ENCODE measurements at places on chromosomes 5 and 9.
A peak's percentile ranks its signal among the peaks of the same experiment; 100 is the strongest.

- DNase-seq: no peak
Observed at GRCh38 chr5:159257007-159257406, 6.1 kb upstream of the UBLCP1 start.

GRCh38 chr5:126395198-126395597, 28.0 kb upstream of the GRAMD2B start:
- DNase-seq: no peak

GRCh38 chr5:144191998-144192397, 21.3 kb downstream of the KCTD16 start:
- DNase-seq: peak; percentile 65

DNA sequence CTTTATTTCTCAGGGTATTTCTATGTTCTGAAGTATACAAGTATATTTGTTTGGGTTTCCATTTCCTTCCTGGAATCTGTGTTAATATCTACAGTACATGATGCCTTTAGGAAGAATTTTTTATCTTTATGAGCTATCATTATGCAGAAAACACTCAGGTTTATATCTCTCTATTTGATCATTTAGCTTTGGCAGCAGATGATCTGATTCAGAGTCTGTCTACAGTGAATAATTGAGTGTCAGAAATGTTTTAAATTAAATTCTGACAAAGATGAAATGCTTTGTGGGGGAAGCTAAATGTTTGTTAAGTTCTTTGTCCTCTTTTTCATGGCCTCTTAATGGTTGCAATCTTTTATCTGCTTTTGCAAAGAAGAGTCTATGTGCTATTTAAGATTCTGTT, 2141.0 kb upstream of the ACO1 start:
- DNase-seq: no peak

- peak; percentile 12 for DNase-seq
Observed at GRCh38 chr5:6291961-6292360, 86.4 kb downstream of the MED10 start.

- DNase-seq: no peak
Observed at GRCh38 chr5:82513738-82514137, 235.6 kb upstream of the RPS23 start.

- DNase-seq: no peak
Observed at GRCh38 chr9:124733964-124734740, 37.0 kb downstream of the NR6A1 start.

DNA sequence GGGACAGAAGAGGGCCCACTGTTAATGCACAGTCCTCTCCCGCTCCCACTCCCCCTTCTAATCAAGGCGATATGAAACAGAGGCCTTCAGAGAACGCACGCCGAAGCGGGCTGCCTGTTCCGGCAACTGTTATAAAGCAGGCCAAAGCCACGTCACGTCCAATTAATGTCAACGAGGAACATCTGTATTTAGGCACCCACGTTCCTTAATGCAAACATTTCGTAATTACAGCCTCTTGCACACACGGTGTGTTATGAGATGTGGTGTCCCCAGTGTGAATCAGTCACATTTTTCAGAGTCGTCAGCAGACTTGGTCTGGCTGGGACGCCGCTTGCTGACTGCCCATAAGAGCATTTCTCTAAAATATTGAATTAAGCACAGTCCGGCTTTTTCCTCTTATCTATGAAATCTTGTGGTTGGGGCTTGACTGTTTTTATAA, 339.0 kb downstream of the NSG2 start:
- no peak for DNase-seq

DNA sequence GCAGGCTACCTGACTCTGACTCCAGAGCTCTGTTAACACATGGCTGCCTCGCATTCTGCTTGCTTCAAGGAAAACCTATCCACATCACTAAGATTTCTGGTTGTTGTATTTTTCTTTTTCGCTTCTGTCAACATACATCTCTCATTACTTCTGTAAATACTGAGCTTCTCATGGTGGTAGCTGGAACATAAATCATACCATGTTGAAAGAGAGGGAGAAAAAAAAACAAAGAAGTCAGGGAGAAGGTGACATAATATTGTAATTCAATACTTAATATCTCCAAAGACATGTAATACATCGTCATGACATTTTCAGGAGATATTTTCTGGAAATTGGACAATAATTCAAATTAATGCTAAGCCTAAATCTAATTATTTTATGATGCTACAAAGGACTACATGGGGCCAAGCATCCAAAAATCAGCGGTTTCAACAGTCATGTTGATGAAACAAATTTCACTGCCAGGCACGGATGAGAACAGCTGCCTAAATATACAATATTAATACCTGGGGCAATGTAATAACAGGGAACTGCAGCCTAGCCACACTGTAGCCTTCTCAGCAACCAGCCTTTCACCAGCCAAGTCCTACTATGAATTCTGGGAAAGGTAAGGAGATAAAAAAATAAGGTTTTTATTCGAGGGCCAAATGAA, 332.0 kb downstream of the TRIM32 start:
- DNase-seq: no peak

DNA sequence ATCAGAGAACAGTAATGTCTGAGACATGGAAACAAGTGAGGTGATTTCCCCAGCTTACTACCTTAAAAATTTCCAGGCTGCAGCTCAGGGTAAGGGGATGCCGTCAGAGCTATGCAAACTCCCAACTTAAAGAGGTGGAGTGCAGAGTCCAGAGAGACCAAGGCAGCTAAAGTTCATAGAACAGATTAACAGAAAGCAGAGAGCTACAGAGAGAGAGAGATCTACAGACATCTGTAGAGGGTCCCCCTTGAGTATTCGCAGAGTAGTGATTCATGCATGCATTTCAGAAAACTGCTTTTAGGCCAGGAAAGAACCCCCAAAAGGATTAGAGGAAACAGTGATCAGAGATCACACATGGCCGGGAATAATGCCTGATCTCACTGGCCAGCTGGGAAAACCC, 306.2 kb upstream of the PUM3 start:
- DNase-seq: no peak

- DNase-seq: no peak
Observed at GRCh38 chr5:76690037-76690679, 25.8 kb upstream of the F2R start.

DNA sequence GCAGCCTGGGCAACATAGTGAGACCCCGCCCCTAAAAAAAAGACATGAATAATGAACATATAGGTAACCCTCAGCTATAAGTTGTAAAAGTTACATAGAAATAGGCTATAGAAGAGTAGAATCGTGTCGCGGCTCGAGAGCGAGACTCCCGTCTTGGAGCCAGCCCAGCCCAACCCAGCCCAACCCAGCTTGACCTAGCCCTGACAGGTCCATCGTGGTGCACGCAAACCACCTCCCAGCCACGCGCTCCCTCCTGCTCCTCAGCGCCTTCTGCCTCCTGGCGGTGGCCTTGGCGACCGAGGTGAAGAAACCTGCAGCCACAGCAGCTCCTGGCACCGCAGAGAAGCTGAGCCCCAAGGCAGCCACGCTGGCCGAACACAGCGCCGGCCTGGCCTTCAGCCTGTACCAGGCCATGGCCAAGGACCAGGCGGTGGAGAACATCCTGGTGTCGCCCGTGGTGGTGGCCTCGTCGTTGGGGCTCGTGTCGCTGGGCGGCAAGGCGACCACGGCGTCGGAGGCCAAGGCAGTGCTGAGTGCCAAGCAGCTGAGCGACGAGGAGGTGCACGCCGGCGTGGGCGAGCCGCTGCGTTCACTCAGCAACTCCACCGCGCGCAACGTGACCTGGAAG, 10.8 kb downstream of the KIF24 start:
- no peak for DNase-seq

GRCh38 chr9:122228568-122229484, at the start of gene LHX6:
LHX6 (minus strand) TSS chr9:122228957; CDS start chr9:122228740, 217 bp downstream.
- no peak for DNase-seq

DNA sequence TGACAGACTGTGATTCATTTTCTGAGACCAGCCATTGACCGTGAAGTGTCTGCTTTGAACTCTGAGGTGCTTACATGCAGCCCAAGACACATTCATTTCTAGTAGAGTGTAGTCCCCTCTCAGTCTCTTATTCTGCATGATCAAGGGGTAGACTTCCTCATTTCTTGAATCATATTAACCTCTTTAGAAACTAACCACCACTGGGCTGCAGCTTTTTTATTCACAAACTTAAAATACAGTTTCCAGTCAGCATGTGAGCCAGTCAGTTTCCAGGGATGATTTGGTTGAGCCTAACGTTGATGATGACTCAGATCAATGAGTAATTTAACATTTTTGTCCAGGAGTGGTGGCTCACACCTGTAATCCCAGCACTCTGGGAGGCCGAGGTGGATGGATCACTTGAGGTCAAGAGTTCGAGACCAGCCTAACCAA, 59.2 kb downstream of the OTULIN start:
- DNase-seq: no peak

- DNase-seq: no peak
Observed at GRCh38 chr9:3868012-3868411, 342.2 kb upstream of the RFX3 start.

- no peak for DNase-seq
Observed at GRCh38 chr9:15484802-15485201, 26.0 kb downstream of the PSIP1 start.

GRCh38 chr5:159909126-159909525, 7.2 kb upstream of the ADRA1B start:
- DNase-seq: no peak

DNA sequence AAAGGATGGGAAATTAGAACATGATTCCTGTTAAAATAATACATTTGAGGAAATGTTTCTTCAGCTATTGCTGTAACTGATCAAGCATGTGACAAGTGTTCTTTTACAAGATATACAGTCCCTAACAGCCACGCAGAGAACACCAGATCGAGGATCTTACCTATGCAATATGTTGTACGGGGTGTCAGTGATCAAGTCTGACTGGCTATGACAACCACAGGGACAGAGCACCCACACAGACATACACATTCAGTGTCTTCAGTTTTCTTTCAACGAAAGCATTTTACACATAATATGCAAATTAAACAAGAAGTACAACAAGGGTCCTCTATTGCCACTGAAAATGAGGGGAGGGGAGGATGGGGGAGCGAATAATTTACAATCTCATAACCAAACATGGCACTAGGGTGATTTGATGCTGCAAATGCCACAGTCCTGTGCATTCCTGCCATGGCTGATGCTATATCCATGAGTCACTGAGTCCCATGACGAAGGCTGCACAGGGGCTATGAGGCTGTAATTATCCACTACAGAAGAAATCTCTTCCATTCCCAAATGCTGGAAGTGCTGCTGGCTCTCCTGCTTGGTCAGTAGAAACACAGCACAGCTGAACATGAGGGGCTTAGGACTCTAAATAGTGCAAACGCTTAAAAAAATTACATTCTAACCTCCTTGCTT, 118.2 kb downstream of the KLHL3 start:
- DNase-seq: no peak

DNA sequence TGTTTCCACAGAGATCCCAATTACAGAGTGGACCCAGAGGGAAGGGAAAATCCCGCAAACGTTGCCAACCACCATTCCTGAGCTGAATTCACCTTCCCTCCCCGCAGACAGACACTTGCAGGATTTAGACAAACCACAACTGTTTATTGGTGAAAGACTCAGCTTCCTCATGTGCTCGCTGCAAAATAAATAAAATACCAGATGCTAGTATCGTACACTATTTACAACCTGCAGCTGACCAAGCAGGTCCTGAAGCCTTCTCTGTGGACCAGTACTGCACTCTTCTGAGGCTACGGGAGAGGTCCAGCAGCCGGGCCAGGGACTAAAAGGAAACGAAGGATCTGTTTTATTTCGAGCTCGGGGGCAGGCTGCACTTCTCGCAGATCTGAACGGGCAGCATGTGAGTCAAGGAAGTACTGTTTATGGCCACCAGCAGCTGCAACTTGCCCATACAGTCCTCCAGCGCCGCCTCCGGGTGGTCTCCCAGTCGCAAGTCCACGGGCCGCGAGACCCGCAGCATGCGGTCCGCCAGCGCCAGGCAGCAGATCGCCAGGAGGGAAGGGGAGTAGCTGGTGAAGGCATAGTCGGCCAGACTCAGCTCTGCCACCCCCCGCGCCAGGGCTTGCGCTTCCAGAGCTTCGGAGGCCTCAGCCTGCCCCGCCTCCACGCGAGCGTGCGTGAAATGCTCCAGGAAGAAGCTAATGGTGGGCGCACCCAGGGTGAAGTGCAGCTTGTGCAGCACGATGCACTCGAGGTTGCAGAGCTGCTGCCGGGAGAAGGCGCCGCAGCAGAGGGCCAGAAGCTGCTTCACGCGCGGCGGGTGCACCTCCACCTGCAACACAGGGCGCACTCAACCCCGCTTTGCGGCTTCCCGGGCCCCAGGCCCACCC, 2.1 kb downstream of the CCNO start:
- no peak for DNase-seq

DNA sequence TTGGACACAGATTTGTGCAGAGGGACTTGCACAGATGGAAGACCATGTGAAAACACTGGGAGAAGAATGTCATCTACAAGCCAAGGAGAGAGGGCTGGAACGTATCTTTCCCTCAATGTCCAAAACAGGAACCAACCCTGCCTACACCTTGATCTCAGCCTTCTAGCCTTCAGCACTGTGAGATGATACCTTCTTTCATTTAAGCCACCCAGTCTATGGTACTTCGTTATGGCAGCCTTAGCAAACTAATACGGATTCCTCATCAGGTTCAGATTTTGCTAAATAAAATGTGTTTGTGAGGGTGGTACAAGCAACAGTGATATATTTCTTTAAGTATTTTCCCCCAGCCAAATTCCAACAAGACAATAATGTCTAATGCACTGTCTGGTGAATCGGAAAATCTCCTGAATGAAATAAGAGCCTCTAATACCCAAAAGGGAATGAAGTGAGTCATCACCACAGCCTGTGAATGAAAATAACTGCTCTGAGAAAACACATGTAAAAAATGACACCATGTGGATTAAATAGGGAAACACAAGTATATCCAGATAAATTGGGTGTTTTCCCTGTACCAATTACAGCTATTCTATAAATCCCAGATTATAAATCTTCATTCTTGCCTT, 182.8 kb upstream of the TARS1 start:
- DNase-seq: peak; percentile 3

DNA sequence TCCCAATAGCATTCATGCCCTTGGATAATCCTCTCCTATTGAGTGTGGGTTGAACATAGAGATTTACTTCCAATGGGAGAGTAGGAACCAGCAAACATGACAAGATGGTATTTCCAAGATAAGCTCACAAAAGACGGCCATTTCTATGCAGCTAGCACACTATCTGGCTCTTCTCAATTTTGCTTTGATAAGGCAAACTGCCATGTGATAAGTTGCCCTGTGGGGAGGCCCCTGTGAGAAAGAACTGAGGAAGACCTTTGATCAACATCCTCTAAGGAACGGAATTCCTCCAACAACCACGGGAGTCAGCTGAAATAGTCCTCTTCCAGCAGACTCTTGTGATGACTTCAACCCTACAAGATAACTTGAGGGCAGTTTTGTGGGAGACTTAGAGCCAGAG, 211.9 kb upstream of the TRPM3 start:
- DNase-seq: no peak

Data from HCT116 (cell line).